Left renal cortex interstitium (tissue), 4 donors: ENCODE measurements at places on chromosomes 6 and 20.

- DNase-seq, result no peak
Observed at GRCh38 chr20:22544462-22544861, 39.9 kb downstream of the FOXA2 start.

DNA sequence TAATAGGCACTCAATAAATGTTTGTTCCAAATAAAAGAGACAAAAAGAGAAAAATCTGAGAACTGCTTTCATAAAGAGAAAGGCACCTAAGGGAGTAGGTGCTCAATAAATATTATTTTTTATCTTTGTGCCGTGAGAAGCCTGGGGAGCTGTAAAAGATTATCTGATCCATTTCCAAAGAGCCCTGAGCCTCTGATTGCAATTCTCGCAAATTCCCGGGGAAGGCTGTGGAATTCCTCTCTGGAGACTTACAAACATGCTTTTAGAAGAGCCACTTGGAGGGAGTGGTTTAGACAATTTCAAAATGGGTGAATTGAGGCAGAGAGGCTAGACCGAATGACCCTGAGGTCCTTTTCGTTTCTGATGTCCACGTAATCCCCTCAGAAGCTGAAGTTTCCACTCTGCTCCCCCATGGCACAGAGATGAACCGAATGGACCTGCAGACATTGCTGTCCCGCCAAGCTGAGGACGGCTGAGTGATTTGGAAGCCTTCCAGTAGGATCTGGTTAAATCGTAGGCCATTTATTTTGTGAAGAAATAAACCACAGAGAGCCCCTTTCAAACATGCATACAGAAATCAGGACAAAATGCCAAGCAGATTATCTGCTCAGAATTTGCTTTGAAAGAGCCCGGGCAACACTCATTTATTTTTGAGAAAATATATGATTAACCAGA lies 77.8 kb downstream of the PKHD1 start:
- no peak for DNase-seq

- DNase-seq, result no peak
Observed at GRCh38 chr6:127515234-127515793, 3.8 kb downstream of the MTCL3 start.

DNA sequence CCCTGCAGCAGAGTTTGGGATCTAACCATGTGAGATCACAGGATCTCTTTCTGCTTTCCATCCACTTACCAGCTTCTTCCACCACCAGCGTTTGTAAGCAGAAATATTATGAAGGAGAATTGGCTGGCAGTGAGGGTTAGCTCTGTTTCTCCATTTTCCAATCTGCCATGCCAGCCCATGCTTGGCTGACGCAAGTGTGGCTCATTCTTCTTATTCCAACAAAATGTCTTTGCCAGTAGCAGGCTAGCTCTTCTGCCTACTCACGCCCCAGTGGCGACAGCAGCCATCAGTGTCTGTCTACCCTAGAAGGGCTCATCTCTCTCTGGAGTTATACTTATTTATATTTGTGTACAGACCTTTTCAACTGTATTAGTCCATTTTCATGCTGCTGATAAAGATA lies 286.2 kb downstream of the FARS2 start:
- no peak for DNase-seq

- DNase-seq, result no peak
Observed at GRCh38 chr20:11207749-11208502, 534.1 kb upstream of the JAG1 start.

GRCh38 chr6:20403766-20404640 lies 2.3 kb downstream of the E2F3 start:
- peak; percentile 25 for DNase-seq

- no peak for DNase-seq
Observed at GRCh38 chr6:40556023-40556422, 31.1 kb downstream of the LRFN2 start.

DNA sequence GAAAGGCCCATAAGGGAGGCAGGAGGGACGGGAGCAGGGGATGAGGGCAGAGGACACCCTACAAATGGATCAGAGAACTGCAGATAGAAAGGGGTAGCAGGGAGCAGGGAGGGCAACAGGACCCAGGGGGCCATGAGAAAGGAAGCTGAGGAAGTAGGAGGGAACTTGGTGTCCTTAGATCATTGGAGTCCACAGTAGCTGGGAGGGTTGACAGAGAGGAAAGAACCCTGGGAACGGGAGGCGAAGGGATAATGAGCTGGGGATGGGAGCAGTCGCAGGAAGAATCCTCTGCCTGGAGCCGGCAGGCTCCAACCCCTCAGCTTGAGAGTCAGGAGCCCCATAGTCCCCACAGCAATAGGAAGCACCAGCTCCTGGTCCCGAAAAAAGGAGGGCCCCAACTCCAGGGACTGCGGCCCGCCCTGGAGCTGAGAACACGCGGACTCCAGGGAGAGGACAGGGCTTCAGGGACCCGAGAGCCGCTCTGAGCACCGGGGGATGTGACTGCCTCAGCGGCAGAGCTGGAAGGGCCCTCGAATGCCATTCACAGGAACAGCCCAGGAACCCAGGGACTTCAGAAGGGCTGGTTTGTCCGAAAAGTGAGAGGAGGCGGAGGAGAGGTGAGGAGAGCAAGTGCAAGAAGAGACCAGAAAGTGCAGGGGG lies 32.7 kb downstream of the HLA-A start:
- DNase-seq, result no peak

DNA sequence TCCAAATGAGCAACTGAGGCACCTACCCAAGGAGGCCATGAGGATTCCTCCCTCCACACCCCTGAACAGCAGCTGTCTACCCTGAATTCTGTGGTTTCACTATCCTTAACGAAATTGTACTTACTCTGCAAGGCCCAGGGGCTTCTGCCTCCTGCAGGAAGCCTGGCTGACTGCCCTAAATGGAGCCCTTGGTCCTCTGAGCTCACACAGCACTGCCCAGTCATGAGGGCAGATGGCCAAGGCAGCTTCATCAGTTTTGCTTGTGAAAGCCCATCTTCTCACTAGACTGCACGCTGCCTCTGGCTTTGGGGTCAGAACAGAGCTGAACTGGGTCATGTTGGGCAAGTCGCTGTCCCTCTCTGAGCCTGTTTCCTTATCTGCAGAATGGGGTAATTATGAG lies 26.4 kb upstream of the SIRPA start:
- no peak for DNase-seq

DNA sequence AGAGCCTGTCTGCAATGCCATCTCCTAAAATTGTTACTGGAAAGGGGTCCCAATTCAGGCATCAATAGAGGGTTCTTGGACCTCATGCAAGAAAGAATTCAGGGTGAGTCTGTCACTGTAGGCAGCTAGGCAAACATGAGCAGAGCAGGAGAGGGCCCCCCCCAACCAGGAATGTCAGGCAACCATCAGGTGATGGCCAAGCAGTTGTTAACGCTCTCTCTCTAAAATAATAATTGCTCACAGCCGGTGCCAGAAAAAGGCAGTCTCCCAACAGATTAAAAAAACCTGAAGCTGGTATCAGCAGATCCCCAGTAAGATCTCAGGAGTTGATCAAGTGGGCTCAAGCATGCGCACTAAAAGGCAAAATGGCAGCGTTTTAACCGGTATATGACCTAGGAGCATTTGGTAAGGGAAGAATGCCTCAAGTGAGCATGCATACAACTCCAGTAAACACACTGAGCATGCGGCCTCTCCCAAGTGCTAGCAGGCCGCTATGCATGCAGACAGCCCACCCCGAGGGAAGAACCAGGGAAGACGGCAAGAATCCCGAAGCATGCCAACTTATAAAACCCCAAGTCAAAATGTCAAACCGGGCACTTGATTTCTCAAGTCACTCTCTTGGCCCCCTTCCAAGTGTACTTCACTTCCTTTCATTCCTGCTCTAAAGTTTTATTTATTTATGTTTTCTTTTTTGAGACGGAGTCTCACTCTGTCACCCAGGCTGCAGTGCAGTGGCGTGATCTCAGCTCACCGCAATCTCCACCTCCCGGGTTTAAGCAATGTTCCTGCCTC lies 44.0 kb upstream of the RNGTT start:
- no peak for DNase-seq

DNA sequence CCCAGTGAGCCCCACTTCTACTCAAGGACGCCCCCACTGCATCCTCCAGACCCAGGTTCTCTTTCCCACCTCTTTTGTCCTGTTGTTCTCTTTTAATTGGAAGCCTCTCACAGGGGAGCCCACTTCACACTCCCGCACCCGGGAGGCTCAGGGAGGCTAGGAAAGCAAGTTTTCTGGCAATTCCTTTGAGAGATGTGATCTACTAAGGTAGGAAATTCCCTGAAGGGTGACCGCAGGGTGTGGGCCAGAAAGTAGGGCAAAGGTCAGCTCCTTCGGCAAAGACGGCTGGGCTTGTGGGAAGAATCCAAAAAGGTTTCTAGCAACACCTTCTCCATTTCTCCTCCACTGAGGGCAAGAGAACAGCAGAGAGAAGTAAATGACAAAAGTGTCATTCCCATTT lies 98.1 kb upstream of the PTPN1 start:
- no peak for DNase-seq

GRCh38 chr20:20201124-20201523 lies 148.8 kb downstream of the CFAP61 start:
- no peak for DNase-seq

- DNase-seq, result no peak
Observed at GRCh38 chr6:127518191-127518709, 885 bp downstream of the MTCL3 start.
